Tongue (tissue), 3 donors: ENCODE measurements at places on chromosomes 11 and 22. TPM values are rescaled to one million over a fixed set of nuclear protein-coding genes. Genes with fewer than 3 reads are reported as not detected.

RGL4 gene
- not detected for total RNA-seq

TMPRSS13 gene
- 2.2 TPM for total RNA-seq

MUC6 gene
- not detected for total RNA-seq

DCHS1 gene
- 64.6 TPM for total RNA-seq

CTNND1 gene
- total RNA-seq, result 185 TPM

OR51I1 gene
- total RNA-seq, result not detected

ACTN3 gene
- 91.4 TPM for total RNA-seq

RAC2 gene
- total RNA-seq, result 4.8 TPM

MSANTD4 gene
- total RNA-seq, result 32.0 TPM

POLR2L gene
- total RNA-seq, result 11.9 TPM

CREB3L1 gene
- total RNA-seq, result 11.1 TPM

PRG2 gene
- total RNA-seq, result not detected

NAALAD2 gene
- total RNA-seq, result 8.5 TPM

KLHL35 gene
- 2.9 TPM for total RNA-seq

MUC2 gene
- 1.8 TPM for total RNA-seq

DNA sequence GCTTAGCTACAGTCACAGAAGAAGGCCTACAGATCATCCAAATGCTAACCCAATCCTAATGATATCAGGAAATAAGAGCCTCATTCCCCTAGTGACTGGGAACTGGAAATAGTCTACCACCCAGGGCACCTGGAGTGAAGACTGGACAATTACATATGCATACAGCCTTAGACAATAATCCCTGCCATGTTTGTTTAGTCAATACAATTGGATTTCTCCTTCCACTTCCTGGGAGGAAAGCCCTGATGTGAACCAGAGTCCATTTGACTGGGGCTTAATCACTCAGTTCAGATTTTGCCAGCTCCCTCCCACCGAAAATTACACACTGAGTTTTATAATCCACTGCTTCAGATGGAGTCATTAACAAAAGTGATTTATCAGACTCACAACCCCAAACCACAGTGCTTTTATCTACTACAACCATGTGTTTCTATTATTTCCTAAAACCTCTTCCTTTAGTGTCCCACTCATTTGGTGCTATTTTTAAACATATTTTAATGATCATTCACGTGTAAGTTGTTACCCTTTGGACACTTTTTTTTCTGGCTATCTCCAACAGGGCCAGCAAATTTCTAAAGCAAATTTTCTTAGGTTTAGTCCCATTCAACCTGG, 29.9 kb downstream of the CWF19L2 start:
- DNase-seq, result no peak

- no peak for DNase-seq
Observed at GRCh38 chr11:117466966-117467365, 139.3 kb downstream of the CEP164 start.

DNA sequence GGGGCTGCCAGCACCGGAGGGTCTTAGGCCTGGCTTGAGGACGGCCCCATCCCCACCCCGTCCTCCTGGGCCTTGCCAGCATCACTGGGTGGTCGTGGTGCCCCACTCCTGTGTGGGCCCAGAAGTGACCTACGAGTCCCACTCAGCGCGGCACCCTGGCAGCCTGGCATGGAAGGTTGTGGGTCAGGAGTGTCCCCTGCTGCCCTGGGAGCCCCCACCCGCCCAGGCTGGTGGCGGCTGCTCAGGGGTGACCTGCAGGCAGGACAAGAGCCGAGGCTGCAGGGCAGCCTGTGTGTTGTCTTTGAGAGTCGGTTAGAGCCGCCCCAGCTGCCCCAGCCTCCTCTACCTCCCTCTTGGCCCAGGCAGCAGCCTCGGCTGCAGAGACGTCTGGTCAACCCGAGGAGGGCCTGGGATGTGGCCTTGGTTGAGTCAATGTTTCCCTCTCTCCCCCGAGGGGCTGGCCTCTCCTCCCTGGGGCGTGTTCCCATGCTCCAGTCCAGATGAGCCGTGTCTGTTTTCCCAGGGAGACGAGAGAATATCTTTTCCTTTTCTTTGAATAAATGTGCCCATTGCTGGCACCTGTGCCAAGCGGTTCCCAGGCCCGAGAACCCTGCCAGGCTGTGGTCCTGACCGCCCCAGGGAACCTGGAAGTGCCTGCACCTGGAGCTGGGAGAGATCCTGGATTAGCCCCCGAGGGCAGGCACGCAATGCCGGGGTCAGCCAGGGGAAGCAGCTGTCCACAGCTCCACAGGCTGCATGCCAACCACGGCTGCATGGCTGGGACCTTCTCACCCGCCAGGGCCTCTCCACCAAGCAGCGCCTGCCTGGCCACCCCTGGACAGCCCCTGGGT, 35.7 kb upstream of the MUC5AC start:
- no peak for DNase-seq

DNA sequence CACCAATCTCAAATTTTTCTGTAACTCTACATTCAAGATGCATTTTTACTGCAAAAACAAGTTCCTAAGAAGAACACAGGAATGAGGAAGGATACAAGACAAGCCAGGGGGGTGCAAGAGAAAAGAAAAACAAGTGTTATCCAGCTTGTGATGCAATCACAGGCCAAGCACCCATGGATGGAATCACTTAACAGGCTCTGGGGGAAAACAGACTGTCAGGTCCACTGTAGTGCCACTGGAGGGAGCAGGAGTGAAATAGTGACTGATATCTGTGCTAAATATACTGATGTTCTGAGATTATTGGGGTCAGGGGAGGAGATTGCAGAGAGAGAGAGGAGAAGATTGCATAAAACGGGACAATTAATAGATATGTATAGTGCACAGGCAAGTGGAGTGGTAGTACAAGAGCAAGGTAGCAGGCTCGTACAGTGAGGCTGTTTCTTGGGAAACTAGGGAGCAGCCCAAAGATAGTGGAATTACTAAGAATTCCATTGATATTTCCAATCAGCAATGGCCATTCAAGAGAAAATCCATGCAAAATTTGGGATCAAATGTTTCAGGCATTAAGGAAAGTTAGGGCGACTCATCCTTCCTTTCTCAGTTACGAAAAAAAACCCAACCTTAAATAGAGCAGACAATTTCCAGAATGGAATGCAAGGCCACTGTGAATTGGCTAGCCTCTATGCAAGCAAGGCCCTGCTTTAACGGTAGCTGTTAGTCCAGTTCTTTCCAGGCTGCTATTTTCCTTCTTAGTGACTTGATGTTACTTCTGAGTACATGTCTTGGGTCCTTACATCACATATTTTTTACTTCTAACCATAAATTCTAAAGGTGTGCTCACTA, 52.2 kb upstream of the CEP126 start:
- no peak for DNase-seq

GRCh38 chr11:96098511-96099241, 174.8 kb upstream of the MTMR2 start:
- DNase-seq, result peak; percentile 39

DNA sequence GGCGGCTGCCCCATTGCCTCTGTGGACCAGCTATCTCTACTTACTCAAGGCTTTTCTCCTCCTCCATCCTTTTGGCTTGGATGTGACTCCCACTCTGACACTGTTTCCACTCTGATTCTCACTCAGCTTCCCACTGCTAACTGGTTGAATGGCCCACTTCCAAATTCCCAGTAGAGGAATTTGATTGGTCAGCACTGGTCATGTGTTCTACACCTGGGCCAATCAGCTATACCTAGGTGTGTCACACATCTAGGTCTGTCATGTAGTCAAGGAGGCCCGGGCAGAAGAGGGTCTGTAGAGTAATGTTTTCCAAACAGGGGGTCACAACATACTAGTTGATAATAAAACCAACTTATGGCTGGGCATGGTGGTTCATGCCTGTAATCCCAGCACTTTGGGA, 53.3 kb downstream of the TPBGL start:
- DNase-seq, result no peak

DNA sequence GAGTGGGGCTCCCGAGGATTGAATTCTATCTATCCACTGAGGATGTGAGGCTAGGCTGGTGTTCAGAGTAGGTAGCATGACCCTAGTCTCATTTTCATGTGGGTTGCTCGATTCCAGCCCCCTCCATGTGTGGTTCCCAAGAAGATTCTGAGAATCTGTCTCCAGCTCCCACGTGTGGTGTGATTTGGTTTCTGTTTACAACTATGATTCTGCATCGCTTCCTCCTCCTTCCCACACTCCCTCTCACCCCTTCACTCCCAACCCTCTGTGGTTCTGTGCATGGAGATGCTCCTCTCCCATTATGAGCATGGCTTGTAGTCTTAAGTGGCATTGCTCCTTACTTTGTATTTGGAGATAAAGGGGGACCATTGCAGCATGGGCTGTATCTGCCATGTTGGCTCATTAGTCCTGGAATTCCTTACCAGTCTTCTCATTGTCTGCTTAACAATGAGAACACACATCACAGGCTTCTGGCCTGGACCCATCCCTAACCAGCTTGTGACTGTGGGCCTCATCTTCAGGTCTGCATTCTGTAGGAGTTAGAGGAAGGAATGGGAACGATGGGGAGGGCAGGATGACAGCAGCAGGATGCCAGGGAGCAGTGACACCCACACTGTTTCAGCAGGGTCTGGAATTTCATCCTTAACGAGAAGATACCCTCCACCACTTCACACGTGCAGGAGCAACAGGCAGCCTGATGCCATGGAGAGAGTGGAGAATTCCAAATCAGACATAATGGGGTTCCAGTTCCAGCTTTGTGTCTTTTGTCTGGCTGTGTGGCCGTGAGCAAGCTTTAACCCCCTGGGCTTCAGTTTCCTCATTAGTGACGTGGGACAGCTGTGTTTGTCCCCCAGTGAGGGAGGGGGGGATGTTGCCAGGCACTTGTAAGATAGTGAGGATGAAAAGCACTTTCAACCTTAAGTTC, 86.0 kb downstream of the CCDC81 start:
- no peak for DNase-seq

GRCh38 chr11:44557464-44557863, 8.0 kb upstream of the CD82 start:
- DNase-seq, result no peak

- DNase-seq, result no peak
Observed at GRCh38 chr11:126176853-126177470, 34.5 kb downstream of the RPUSD4 start.

DNA sequence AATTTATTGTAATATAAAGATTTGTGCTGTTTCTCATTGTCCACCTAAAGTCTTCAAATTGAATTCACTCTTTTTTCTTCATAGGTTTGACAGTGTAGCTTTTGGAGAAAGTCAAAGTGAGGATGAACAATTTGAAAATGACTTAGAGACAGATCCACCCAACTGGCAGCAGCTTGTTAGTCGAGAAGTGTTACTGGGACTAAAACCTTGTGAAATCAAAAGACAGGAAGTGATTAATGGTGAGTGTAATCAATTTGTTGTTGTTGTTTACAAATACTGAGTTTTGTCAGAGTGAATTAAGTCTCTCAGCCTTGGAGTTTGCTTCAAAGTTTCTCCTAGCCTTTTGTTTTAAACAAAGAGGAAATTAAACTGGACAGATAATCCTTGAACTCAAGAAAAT, 53.6 kb upstream of the GRIK4 start:
- no peak for DNase-seq

GRCh38 chr22:22955866-22956535, 68.4 kb downstream of the IGLL5 start:
- peak; percentile 89 for DNase-seq

DNA sequence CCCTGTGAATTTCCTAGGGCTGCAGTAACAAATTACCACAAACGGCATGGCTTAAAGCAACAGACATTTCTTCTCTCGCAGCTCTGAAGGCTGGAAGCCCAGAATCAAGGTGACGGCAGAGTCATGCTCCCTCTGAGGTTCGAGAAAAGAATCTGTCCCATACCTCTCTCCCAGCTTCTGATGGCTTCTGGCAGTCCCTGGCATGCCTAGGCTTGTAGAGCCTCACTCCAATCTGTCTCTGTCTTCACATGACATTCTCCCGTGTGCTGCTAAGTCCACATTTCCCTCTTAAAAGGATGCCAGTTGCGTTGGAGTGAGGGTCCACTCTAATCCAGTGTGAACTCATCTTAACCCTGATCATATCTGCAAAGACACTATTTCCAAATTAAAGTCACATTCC, 116.2 kb downstream of the NECTIN1 start:
- no peak for DNase-seq

DNA sequence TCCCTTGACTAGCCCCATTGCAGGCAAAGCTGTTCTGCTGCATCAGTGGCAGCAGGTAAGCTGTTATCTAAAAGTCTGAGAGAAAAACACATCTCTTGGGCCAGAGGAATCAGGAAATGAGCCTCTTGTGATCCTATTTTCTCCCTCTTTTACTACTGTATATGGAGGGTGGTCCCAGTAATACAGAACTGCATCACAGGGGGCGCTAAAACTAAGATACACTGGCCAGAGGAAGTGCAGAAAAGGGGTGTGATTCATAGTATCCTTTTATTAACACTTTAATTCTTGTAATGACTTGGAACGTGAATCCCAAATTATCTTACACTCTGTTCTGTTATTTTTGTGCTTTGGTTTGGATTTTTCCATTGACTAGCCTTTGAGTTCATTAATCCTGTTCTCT, 8.8 kb upstream of the MED17 start:
- DNase-seq, result no peak

- no peak for DNase-seq
Observed at GRCh38 chr22:24191381-24191841, 10.1 kb downstream of the SUSD2 start.

- DNase-seq, result no peak
Observed at GRCh38 chr11:74014880-74015279, 6.0 kb upstream of the UCP3 start.

- no peak for DNase-seq
Observed at GRCh38 chr11:331358-332060, 10.8 kb upstream of the IFITM3 start.

DNA sequence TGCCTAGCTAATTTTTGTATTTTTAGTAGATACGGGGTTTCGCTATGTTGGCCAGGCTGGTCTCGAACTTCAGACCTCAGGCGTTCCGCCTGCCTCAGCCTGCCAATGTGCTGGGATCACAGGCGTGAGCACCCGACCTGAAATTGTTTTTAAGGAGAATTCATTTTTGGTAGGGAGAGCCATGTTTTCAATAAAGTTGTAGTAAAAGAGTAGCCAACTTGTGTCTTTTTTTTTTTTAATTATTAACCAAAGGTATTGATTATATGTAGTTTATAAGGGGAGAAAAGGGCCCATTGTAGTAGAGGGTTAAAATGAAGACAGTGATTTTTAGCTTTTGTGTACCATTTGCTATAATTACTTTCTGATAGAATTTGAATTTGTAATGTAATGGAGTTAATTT, 31.6 kb upstream of the HSD17B12 start:
- no peak for DNase-seq

GRCh38 chr11:71991494-71991893, 7.2 kb upstream of the IL18BP start:
- DNase-seq, result no peak

GRCh38 chr11:62602141-62603071, 741 bp upstream of the MTA2 start:
- DNase-seq, result peak; percentile 81

DNA sequence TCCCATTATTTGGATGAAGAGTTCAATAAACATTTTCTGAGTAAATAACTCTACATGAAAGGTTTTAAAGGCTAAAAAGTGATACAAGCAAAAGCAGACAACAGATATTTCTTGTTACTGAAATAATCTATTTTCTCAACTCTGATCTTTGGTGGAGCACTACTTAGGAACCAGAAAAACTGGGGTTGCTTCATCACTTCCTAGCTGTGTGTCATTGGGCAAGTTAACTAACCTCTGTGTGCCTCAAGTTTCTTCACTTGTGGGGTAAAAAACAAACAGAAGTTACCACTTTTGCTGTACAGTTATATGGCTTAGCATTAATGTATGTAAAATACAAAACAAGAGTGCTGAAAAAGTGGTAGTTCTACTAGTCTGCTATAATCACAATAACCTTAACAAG, 5.6 kb downstream of the MAPK1 start:
- DNase-seq, result no peak

- no peak for DNase-seq
Observed at GRCh38 chr22:42217752-42218280, 52.6 kb downstream of the TCF20 start.

- no peak for DNase-seq
Observed at GRCh38 chr11:45655012-45655283, 10.5 kb downstream of the CHST1 start.
